ENCODE measurements at places on chromosomes 12 and 14. TPM values are rescaled to one million over a fixed set of nuclear protein-coding genes. Genes with fewer than 3 reads are reported as not detected.

BDKRB2 gene
- 1.2 TPM for total RNA-seq

BBOF1 gene
- total RNA-seq: 5.9 TPM

ENDOU gene
- total RNA-seq: not detected

LHX5 gene
- not detected for total RNA-seq

DAO gene
- not detected for total RNA-seq

KRT83 gene
- not detected for total RNA-seq

PPP2R5C gene
- total RNA-seq: 216 TPM

DNA sequence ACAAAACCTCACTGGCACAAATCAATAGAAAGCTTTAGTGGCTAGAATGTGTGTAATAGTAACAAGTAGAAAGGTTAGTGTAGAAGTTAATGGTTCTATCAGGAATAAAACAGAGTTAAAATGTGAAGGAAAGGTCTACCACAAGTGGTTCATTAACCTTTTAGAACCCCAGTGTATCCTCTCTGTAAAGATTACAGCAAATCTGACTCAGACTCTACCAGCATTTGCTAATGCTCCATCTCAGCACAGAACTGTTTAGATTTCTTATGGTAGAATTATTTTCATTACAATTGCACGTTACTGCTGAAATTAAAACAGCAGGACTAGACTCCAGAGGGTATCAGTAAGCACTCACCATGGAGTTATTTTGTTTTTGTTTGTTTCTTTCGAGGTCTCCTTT is 609.0 kb upstream of the LMO3 start:
- no peak for DNase-seq

DNA sequence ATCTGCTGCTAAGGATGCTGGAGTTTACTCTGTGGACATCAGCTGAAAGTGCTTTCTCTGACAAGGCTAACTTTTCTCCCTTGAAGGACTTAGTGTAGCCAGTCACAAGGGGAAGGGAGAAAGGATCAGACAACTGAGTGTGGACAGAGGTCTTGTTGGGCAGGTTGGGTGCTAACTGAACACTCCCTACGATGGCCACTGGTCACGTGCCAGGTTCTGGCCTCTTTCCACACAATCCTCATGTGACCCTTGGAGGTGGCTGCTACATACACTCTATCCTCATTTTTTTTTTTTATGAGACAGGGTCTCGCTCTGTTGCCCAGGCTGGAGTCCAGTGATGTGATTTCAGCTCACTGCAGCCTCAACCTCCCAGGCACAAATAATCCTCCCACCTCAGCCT is 39.7 kb downstream of the FOXN4 start:
- no peak for DNase-seq

GRCh38 chr12:119601877-119602733 is 8.5 kb downstream of the TMEM233 start:
- no peak for DNase-seq

- no peak for DNase-seq
Observed at GRCh38 chr12:115898670-115899069, 378.8 kb downstream of the MED13L start.

DNA sequence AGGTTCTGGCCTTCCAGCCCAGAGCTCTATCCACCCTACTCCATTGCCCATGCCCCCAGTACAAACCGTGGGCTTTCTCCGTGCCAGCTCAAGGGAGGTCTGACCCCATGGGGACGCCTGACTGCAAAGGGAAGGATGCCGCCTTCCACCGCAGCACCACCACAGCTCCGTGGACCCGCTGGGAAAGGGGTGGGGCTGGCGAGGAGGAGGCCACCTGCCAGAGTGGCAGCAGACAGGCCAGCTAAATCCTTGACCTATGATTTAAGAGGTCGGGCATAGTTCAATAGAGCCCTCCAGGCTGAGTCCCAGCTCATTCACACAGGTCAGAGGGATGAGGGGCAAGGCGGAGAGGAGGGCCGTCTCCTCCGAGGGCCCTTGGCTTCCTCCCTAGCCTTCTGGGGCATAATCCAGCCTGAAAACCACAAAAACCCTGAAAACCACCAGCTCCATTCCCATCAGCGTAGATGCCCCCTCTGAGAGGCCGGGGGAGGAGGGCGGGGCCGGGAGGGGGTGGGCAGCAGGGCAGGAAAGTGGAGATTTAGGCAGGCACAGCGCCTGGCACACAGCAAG is 14.9 kb upstream of the FIGNL2 start:
- no peak for DNase-seq

- DNase-seq: no peak
Observed at GRCh38 chr12:93684716-93685115, 7.5 kb downstream of the CRADD start.

GRCh38 chr12:6574576-6575295 is 6.6 kb upstream of the NOP2 start:
- DNase-seq: no peak

DNA sequence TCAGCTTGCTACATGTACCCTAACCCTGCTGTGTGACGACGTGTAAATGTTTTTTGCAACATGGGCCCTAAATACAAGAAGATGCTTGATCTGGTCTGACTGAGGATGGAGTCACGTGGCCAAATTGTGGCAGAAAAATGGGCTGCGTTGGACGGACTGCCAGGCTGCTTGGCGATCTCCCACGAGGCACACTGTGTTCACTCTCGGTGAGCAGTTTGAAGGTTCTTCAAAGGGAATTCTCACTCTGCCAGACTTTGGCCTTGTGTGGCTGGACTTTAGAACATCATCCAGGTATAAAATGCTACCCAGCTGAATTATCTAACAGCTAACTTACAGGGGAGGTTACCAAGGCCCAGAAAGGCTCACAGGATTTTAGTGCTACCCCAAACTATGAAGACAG is 85.1 kb downstream of the KDM2B start:
- no peak for DNase-seq

Measured in adrenal gland (tissue), 19 donors.